Subcutaneous adipose tissue (tissue), 4 donors: ENCODE measurements at places on chromosomes 4 and X. TPM values are rescaled to one million over a fixed set of nuclear protein-coding genes. Genes with fewer than 3 reads are reported as not detected.

Gene ANOS1
- 3.2 TPM for total RNA-seq

Gene NRK
- total RNA-seq = 0.22 TPM

Gene AREG
- total RNA-seq = 8.1 TPM

Gene TLR6
- total RNA-seq = 4.7 TPM

Gene RENBP
- total RNA-seq = 14.0 TPM

Gene SYTL5
- not detected for total RNA-seq

Gene AKAP4
- total RNA-seq = not detected

Gene CTAG1B
- not detected for total RNA-seq

Gene BTC
- total RNA-seq = 2.4 TPM
